Stimulated activated CD8-positive, alpha-beta memory T cell treated with anti-CD3 and anti-CD28 coated beads, Interleukin-15, amount 100 ng/mL, for 24 hours (primary cell): ENCODE measurements at places on chromosomes 1 and 21.
A peak's percentile ranks its signal among the peaks of the same experiment; 100 is the strongest.

GRCh38 chr1:65904681-65905083, 112.0 kb downstream of the PDE4B start:
- DNase-seq, result no peak

- no peak for DNase-seq
Observed at GRCh38 chr21:29827647-29828046, 112.1 kb downstream of the GRIK1 start.

GRCh38 chr1:202274611-202275010, 67.1 kb downstream of the UBE2T start:
- DNase-seq, result no peak

DNA sequence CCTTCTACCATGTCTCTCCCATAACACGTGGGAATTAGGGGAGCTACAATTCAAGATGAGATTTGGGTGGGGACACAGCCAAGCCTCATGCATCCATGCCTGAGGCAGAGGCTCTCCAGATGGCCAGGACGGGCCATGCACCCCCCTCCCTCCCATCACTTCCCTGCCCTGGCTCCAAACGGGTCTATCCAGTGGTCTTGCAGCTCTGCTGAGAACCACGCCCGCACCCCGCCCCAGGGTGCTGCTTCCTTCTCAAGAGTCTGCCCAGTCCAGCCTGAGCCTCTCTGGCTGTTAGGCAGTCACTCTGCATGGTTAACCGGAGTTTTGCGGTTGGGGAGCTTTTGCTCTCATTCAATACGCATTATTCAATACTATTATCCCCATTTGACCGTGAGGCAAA, 131.5 kb upstream of the TMEM51 start:
- DNase-seq, result no peak

DNA sequence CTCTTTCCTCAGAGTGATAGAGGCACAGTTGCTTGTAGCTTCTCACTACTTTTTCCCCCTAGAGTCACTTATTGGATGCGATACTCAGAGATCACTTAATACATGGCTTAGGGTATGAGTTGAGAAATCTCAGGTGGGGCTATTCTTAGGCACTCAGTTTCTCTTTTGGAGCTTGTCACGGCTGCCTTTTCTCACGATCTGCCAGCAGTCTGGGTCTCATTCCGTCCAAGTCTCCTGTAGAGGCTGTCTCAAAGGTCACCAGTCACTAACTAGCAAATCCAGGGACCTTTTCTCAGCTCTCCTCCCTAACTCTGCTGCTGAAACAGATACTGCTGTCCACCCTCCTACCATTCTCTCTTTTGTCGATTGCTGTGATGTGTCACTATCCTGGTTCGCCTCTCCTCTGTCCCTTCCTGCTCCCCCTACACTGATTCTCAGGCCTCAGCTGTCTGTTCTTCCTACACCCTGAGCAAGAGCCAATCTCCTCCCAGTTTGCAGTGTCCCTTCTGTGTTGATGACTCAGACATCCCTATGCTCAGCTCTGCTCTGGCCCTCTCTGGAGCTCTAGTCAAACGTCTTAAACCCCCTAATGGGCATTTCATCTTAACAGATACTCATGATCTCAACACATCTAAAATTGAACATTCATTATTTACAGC, 12.4 kb downstream of the ATP1A2 start:
- no peak for DNase-seq

- no peak for DNase-seq
Observed at GRCh38 chr1:108882837-108883236, 6.1 kb downstream of the GPSM2 start.

- DNase-seq, result no peak
Observed at GRCh38 chr1:112956544-112957132, 642 bp upstream of the SLC16A1 start.

- no peak for DNase-seq
Observed at GRCh38 chr1:90435351-90435750, 281.8 kb downstream of the BARHL2 start.

- DNase-seq, result no peak
Observed at GRCh38 chr1:230827081-230827681, 41.1 kb downstream of the C1orf198 start.

DNA sequence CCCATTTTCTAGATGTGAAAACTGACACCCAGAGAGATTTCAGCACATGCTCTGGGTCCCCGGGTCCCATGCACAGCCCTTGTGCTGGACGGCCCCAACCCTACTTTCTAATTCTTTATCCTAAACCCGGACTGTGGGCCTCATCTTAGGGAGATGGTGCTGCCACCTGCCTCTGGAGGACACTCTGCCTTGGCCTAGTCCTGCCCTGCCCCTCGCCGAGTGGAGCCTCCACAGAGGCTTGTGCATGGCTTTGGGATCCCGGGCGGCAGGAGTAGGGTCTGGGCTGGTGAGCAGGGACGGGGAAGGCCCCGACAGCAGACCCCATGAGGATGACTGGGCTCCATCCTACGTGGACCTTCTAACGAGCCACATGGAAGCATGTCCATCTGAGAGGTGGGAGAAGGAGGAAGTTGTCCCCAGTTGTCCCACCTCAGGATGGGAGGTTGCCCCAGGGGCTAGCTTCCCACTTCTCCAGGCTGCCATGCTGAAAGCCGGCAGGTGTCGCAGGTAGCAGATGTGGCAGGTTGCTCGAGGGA, 12.4 kb downstream of the MX2 start:
- DNase-seq, result no peak

- no peak for DNase-seq
Observed at GRCh38 chr1:225434046-225434445, 6.2 kb upstream of the LBR start.

GRCh38 chr1:55362558-55362957, 147.4 kb upstream of the USP24 start:
- DNase-seq, result no peak

GRCh38 chr1:112708002-112708448, 1.1 kb upstream of the RHOC start:
- DNase-seq, result no peak

DNA sequence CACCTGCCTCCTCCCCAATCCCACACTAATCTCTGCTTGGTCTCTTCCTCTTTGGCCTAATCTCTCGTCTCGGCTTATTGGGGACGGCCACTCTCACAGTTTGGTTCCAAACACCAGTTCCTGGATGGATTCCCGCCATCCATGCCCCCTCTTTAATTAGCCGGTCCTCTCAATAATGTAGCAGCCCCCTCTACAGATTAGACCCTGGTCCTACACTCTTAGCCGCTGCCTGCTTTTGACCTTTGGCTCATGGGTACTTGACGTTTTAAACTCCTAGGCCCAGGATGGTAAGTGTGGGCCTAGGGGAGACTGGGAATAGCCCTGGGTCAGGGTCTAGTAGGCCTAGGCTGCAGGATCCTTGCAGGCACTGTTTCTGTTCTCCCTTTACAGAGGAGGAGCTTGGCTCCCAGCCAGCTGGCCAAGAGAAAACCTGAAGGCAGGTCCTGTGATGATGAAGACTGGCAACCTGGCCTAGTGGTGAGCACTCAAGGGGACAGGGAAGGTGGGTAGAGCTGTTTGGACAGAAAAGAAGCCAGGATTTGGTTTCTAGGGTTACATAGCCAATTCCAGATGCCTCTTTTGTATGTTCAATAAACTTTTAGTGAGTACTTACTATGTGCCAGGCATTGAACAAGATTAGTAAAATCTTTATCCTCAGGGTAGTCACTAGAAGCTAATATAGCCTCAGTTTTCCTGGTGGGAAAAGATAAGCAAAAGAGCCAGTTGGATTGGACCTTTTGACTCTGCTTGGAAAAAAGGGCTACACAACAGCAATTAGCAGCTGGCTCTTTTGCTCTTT, 758 bp downstream of the RAD54L start:
- no peak for DNase-seq

- DNase-seq, result no peak
Observed at GRCh38 chr21:46518983-46519583, 60.4 kb downstream of the DIP2A start.

DNA sequence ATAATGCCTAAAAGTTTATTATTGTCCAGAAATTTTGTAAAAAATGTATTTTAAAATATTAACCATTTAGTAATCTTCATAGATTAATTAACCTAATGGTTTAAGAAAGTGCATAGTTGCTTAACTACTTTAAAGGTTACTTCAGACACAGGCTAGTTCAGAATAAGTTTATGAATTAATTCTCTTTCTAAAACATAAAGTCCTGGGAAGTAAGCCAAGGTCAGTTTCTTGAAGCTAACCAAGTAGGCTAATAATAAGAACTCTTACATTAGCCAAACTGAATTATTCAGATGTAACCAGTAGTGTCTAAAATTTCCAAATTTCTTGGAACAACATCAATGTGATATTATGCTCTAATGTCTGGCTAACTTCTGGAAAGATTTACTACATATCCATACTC, 790.4 kb downstream of the NCAM2 start:
- DNase-seq, result no peak

GRCh38 chr1:228297822-228298221, 90.0 kb downstream of the OBSCN start:
- no peak for DNase-seq

GRCh38 chr1:15358565-15359133, 51.0 kb upstream of the EFHD2 start:
- no peak for DNase-seq

DNA sequence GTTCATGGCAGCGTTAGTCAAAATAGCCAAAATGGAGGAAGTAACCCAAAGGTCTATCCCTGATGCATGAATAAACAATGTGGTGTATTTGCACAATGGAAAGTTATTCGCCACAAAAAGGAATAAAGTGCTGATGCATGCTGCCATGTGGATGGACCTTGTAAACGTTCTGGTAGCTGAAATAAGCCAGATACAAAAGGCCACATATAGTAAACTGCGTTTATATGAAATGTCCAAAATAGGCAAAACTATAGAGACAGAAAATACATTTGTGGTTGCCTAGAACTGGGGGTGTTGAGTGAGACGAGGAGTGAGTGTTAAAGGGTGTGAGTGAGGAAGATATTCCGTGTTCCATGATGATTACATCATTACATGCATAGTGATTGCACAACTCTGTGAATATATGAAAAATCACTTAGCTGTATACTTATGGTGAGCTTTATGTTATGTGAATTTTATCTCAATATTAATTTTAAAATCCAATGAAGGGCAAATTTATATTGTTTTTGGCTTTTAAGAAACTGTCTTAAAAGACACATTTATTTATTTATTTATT, 321.3 kb downstream of the KIF26B start:
- no peak for DNase-seq

GRCh38 chr1:166350490-166350889, 183.7 kb upstream of the FAM78B start:
- no peak for DNase-seq

DNA sequence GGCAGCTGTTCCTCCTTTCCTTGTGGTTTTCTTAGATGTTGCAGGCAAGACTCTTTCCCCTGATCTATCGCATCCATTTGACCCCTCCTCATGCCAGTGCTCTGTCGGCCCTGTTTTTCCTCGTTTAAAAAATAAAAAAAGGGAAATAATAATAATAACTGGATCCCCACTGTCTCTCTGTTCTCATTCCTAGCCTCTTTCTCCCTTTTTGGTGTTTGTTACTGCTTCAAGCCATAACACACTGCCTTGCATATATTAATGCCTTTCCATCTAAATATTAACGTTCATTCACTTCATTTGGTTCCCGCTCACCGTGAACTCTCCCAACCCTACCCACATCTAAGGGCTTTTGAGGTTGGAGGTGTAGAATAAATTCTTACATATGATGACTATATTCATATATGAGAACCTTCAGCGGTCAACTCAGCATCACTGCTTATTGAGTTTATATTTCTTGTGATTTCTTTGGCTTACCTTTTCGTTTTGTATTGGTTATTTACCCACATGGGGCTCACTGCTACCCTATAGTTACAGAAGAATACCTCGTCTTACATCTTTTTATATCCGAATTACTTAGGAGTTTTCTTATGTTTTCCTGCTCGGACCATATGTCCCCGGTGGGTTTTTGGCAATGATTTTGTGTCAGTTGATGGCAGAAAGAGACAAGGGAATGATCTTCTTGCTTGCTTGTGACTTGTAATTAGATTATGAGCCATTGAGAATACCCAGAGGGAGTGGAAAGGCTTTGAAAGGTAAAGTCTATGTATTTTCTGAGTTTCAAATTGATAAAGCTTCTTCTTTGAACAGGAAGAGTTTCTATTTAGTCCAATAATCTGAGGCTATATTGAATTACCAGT, 805 bp downstream of the ATG4C start:
- DNase-seq, result no peak

DNA sequence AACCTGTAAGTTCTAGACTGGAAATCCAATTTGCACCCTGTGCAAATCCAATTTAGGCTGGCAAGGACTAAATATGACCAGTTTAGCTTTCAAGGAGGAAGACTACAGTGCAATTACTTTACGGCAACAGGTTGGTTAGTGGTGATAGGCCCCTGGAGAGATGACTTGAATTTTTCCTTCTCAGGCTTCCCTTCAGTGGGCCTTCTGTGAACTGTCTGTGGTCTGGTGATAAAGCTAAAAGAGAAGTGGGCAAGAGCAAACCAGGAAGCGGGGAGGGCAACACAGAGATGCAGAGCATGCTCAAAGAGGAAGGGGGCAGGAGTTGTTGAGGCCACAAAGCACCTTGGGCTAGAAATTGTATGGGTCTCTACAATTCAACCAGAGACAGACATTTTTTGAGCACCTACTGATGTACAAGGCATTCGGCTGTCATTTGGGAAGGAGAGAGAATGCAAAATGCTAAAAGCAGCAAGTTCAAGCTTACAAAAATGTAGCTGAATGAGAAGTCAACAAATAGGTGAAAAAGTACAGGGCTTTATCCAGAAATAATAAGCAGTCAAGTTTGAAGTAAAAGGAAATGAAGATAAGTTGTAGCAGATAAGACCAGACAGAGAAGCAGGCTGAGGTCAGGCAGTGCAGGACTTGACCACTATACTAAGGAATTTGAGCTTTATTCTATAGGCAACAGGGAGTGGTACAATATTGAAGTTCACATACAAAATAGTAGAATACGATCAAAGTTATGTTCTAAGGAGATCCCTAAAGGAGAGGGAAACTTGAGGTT, 23.9 kb downstream of the INPP5B start:
- DNase-seq, result no peak

GRCh38 chr1:152459596-152460528, 45.8 kb upstream of the CRNN start:
- peak; percentile 47 for DNase-seq

DNA sequence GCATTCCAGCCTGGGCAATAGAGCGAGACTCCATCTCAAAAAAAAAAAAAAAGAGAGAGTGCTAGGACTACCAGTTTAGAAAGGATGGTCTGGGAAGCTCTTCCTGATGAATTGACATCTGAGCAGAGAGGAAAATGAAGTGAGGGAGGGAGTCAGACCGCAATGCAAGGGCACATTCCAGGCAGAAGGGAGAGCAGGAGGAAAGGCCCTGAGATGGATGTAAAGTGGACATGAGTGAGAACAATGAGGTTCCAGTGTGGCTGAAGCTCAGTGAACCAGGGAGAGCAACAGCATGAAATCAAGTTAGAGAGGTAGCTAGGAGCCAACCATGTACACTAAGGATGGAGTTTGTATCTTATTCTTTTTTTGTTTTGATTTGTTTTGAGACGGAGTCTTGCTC, 55.9 kb upstream of the SPOCD1 start:
- no peak for DNase-seq

GRCh38 chr1:80731241-80731894, 1069.4 kb upstream of the ADGRL2 start:
- DNase-seq, result no peak

GRCh38 chr1:151147132-151147503, 687 bp upstream of the SEMA6C start:
- DNase-seq, result no peak

- DNase-seq, result no peak
Observed at GRCh38 chr1:38529391-38529790, 330.2 kb downstream of the RRAGC start.

GRCh38 chr1:156424806-156425432, 55.9 kb downstream of the RHBG start:
- no peak for DNase-seq

- no peak for DNase-seq
Observed at GRCh38 chr1:183110326-183110880, 75.7 kb upstream of the LAMC2 start.

GRCh38 chr1:154497026-154497806, 4.8 kb upstream of the TDRD10 start:
- no peak for DNase-seq
